EL (cell line): ENCODE measurements at places on chromosomes 4 and X.

DNA sequence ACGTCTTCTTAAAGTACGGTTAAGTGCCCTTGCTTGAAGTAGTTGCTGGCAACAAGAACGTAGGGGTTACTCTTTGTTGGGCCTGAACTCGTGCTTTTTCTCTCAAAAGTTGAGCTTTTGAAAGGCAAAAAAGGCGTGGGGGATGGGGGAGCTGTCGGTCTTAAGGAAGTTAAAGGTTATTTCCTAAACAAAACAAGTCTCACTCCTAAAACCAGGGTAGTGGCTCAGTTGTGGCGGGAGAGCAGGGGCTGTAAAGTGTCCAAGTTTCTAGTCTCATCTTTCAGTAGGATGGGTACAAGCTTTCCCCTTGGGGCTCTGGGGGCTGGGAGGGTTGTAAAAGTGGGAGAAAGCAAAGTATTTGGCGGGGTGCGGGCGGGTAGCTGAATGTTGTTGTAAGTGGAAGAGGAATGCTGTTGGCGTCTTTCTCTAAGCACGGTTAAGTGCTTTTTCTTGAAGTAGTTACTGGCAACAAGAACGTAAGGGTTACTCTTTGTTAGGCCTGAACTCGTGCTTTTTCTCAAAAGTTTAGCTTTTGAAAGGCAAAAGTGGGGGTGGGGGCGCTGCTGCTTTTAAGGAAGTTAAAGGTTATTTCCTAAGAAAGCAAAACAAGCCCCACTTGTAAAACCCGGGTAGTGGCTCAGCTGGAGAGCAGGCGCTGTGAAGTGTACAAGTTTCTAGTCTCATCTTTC, 904 bp upstream of the WDR1 start:
- DNase-seq: no peak

GRCh38 chr4:29558789-29559188, 1161.4 kb upstream of the PCDH7 start:
- DNase-seq: no peak

DNA sequence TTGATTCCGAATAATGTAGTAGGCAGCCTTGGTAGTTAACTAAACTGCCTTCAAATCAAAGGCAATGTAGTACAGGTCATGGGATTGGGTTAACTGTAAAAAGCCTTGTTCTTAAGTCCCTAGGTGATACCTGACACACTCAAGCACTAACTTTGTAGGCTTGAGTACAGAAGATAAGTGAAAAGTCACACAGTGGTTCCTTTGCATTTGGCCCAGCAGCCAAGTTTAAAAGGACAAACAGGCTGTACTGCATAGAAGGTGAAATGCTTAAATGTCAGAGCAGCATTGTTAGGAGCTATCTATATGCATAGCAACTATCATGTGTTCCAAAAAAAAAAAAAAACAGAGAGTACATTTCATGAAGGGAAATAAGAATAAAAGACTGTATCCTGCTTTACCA, 178.4 kb downstream of the ATOH1 start:
- DNase-seq: no peak

GRCh38 chrX:84735025-84735424, 232.8 kb upstream of the HDX start:
- peak; percentile 0 for DNase-seq

DNA sequence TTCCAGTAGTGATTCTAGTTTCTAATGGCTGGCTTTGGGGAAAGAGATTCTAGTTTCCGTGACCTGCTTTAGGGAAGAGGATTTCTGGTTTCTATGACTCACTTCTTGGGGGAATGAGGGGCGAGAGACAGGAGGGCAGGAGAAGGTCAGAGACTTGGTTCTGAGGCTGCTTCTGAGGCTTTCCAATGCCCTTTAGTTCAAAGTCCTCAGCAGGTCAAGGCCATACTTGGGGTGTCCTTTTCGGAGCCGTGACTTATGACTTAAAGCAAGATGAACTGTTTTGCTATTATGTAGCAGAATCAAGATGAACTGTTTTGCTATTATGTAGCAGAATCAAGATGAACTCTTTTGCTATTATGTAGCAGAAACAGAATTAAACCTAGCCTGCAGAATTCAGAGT, 52.2 kb upstream of the TLR3 start:
- DNase-seq: no peak

DNA sequence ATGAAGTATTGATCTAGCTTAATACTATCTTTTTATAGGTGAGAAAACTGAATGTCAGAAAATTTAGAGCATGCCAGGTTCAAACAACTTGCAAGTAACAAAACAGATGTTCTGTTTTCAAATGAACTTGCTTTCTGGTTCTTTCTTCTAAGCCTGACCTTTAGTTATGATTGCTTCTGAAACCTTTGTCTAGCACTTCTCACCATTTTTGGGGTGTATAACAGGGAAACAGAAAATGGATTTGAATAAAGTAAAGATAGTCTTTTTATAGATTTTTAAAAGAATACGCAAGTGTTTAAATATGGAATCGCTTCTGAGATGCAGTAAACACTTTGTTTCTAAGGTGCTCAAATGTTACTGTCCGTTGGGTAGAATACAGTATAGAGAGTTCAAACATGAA, 687.2 kb upstream of the CPEB2 start:
- DNase-seq: no peak

DNA sequence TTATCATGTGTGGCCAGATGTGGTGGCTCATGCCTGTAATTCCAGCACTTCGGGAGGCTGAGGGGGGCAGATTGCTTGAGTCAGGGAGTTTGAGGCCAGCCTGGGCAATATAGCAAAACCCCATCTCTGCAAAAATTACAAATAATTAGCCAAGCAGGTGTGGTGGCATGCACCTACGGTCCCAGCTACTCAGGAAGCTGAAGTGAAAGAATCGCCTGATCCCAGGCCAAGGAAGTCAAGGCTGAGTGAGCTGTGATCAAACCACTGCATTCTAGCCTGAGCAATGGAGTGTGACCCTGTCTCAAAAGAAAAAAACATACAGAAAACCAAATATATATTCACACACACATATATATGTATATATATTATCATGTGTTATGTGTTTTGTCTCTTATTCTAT, 15.0 kb downstream of the APELA start:
- no peak for DNase-seq

DNA sequence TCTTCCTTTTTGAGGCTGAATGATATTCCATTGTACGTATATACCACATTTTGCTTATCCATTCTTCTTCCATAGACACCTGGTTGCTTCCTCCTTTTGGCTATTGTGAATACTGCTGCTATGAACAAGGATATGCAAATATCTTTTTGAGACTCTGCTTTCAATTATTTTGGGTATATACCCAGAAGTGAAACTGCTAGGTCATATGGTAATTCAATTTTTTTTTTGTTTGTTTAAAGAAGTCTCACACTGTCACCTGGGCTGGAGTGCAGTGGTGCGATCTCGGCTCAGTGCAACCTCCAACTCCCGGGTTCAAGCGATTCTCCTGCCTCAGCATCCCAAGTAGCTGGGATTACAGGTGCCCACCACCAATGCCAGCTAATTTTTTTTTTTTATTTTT, 75.3 kb downstream of the METTL14 start:
- DNase-seq: no peak

DNA sequence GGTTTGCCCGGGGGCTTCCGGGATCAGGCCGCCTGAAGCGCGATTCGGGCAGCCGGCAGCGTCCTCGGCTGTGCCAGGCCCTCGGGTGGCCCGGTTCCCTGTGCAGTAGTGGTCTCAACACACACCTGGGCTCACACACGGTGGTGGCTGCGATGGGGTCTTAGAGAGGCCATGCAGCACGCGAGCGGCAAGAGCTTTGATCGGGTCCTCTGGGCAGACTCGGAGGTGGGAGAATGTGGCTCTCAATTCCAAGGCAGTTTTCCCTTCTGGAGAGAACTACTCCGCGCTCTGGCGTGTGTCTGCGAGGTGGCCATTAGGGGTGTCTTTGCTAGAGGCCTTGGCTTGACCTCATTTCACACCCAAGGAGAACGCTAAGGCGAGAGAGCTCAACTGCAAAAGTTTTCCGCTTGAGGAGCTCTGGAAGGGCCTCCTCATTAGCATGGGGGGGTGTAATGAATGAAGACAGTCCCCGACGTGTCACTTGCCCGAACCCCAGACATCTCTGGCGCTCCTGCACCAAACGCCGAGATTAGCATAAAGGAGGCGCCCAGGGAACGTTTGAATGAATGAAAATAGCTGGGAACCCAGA, 771 bp upstream of the RBPJ start:
- DNase-seq: no peak

GRCh38 chr4:14095831-14096230, 468.3 kb upstream of the BOD1L1 start:
- DNase-seq: peak; percentile 22

- DNase-seq: no peak
These were observed 896.5 kb upstream of the PABPC4L start for GRCh38 chr4:135098061-135098460.

DNA sequence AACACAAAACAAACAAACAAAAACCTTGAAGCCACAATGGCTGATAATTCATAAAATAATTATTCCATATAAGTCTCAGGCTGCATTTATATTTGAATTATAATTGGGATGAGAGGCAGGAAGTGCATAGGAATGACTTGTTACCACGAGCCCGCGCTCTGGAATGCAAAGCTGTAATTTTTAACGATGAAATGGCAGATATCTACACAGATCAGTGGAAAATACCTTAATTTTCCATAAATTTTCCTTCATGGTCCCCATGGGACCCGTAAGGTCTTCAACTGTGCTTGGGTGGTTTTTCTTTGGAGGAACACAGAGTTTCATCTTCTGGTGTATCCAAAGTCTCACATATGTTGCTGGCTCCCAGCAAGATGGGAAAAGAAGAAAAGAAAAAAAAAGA, 226.8 kb downstream of the SHOX start:
- DNase-seq: peak; percentile 42

- DNase-seq: no peak
These were observed 406.1 kb upstream of the TRAM1L1 start for GRCh38 chr4:117491516-117491915.

GRCh38 chrX:447052-447451, 60.3 kb upstream of the PPP2R3B start:
- no peak for DNase-seq

DNA sequence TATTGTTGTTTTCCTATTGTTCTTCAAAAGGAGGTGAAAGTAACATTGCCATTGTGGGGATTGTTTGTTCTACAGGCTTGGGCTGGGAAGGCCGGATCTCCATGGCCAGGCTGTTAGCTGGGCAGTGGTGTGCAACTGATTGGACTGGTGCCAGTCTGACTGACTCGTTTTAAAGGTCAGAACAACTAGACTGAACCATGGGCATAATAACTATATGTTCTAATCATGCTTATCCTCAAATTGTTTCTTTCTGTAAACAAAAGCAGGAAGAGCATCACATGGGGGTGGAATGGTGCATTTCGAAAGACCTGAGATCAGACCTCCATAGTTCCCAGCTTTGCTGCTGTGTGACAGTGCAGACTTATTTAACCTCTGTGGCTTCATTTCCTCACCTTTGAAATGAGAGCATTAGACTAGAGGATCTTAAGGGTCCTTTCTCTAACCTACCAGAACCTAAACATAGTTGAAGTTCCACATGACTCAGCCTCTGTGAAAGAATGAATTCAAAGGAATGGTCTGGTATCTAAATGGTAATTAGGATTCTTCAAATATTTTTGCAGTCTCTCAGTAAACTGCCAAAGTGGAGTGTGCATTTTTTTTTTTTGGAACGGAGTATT, 66.7 kb upstream of the PGRMC2 start:
- peak; percentile 98 for DNase-seq

DNA sequence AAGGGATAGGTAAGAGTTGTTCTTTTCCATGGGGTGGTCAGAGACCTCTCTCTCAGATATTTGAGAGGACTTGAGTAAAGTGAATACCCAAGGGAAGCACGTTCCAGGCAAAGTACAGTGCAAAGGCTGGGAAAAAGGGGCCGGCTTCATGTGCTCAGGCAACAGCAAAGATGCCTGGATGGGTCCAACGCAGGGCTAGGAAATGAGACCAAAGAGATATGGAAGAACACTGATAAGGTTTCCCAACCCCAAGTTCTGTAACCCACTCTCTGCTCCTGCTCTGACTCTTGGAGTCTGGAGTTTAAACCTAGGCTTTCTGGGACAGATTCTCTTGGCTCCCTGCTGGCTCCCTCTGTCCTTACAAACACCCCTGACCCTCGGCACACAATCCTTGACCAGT, 36.2 kb upstream of the PROM1 start:
- no peak for DNase-seq

DNA sequence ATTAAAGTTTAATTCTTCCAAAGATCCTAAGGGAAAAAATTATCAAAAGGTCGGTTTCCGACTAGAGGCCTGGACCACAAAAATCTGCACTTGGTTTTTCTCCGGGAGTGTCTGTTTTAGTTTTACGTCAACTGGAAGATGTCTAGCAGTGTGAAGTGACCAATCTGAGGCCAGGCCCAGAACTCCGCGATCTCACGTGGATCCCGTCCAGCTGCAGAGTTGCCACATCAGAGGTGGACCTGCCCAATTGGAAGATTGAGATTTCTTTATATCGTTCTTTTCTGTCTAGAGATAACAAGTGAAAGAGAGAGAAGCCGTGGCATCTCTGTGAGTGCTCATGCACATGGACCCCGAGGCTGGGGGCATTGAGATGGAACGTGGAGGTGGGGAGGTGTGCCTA, 115.8 kb downstream of the AFF1 start:
- DNase-seq: no peak

DNA sequence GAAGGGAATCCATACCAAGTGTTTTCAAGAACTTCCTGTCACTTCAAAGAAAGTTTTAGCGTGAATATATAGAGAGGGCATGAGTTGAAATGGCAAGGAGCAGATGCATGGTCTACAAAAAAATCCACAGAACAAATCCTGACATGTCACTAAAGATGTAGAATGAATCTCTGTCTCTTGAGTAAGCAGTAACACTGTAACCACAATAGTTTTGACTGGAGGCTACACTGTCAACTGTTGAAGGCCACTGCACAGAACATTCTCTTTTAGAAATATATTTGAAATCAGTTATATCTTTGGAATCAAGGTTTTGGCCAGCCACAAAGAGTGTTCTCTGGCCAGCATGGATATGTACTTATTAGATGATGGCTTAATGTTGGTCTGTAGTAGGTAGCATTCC, 83.8 kb downstream of the VCX3B start:
- DNase-seq: no peak

DNA sequence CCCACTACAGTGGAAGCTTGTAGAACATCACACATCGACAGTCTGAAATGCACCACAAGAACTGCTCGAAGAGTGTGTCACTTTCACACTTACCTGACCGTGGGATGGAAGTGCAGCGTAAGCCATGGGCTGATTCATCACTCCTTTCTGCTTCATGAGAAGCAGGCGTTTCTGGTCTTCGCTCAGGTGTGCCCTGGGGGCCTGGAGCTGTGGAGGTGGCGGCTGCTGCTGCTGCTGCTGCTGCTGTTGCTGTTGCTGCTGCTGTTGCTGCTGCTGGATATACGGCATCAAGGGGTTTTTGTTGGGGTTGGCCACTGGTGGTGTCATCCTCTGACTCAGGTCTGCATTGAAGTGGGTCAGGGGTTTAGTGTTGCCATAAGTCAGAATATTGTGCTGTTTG, 223.6 kb downstream of the MGST2 start:
- no peak for DNase-seq

DNA sequence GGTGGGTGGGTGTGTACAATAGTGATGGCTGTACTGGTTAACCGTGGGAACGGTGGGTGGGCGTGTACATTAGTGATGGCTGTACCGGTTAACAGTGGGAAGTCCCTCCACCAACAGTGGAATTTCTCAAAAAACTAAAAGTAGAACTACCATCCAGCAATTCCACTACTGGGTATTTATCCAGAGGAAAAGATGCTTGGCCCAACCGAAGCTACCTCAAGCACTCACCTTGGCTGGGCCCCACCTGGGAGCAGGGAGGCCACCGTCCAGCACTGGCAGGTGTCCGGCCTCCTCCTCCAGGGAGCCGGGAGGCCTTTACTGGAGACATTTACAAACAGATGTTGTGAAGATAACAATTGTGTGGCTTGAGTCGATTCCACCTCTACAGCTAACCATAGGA, 6.0 kb upstream of the MAEA start:
- DNase-seq: no peak

GRCh38 chr4:183602557-183603027, 56.4 kb downstream of the RWDD4 start:
- DNase-seq: peak; percentile 20
